ENCODE measurements at places on chromosomes 4 and X.

GRCh38 chrX:9312922-9313867 lies 151.7 kb upstream of the TBL1X start:
- DNase-seq, result no peak

DNA sequence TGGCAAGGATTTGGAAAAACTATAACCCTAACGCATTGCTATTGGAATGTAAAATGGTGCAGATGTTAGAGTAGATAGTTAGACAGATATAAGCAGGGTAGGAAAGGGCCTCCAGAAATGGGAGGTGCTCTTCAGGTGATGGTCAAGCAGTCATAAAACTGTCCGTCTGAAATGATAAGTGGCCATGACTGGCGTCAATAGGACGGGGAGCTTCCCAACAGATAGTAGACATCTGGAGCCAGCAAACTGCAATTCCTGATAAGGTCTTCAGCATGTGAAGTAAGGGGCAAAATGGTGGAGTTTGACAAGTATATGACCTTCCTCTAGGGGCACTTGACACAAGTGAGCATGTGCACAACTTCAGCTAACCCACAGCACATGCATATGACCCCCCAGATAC lies 250.4 kb downstream of the MAGEB5 start:
- DNase-seq, result no peak

DNA sequence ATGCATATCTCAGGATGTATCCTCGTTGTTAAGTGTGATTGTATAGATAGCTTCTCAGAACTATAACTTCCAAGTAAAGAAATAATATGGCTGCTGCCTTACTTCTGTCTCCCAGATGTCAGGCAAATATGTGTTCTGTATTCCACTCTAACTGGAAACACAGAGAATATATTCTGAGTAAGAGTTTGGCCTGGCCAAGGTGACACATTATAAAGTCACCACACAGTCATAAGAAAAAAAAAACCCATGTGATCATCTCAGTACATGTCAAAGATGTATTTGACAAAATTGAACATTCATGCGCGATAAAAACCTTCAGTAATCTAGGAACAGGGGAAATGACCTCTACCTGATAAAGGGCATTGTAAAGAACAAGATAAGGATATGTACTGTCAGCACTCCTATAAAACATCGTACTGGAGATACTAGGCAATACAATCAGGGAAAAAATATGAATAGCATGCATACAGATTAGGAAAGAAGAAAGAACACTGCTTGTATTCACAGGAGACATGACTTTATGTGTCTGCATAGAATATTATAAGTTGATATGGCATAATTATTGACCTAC lies 207.1 kb downstream of the ZNF330 start:
- DNase-seq, result no peak

- no peak for DNase-seq
Observed at GRCh38 chr4:73099143-73099542, 29.6 kb upstream of the COX18 start.

- no peak for DNase-seq
Observed at GRCh38 chr4:13930155-13930554, 302.6 kb upstream of the BOD1L1 start.

GRCh38 chr4:8732092-8732491 lies 139.5 kb downstream of the CPZ start:
- DNase-seq, result no peak

DNA sequence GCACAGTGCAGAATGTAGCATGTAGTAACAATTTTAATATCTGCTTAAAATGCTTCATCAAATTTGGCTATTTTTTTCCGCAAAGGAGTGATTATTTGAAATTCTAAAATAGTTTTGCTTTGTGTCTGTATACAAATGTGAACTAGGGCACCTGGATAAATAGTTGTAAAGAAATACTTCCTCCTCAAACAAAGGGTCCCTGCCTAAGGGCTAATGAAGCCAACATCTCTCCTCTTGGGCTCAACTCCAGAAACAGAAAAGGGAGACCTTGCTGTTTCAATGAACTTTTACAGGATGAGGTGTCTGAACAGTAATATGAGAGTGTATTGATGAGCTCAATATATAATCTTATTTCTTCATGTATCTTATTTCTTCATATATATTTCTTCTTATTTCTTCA lies 30.8 kb upstream of the SCOC start:
- no peak for DNase-seq

DNA sequence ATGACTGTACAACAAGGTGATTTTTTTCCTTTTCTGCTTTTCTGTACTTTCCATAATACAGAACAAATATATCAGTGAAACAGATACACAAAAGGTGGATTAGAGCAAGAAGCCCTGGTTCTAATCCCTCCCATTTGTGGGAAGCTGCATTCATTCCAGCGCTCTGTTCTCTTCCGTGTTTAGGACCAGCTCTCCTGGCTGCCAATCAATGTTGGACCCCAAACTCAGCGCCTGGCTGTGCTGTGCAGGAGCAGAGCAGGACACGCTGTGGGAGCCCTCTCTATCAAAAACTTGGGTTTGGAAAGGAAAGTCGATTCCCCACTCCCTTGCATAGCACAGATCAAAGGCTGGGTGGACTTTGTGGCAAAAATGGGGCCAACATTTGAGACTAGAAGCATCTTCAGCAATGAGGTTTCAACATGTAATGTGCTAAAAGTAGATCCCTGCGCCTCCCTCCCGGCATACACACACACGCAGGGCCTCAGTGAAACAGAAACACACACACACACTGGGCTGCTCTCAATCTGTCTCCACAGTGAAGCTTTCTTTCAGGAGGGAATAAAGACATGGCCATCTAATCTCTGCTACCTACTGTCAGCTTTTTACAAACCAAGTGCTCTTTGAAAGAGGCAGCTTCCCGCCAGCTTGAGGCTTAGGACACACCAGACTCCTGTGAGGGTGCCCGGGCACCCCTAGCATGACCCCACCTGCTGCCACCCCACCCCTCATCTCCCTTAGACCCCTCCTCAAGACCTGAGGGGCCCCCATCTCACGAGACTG lies 12.2 kb downstream of the WDR1 start:
- peak; percentile 55 for DNase-seq

GRCh38 chrX:109959356-109959871 lies 43.5 kb upstream of the TMEM164 start:
- no peak for DNase-seq

- peak; percentile 78 for DNase-seq
Observed at GRCh38 chrX:24371391-24371972, 11.0 kb downstream of the SUPT20HL1 start.

DNA sequence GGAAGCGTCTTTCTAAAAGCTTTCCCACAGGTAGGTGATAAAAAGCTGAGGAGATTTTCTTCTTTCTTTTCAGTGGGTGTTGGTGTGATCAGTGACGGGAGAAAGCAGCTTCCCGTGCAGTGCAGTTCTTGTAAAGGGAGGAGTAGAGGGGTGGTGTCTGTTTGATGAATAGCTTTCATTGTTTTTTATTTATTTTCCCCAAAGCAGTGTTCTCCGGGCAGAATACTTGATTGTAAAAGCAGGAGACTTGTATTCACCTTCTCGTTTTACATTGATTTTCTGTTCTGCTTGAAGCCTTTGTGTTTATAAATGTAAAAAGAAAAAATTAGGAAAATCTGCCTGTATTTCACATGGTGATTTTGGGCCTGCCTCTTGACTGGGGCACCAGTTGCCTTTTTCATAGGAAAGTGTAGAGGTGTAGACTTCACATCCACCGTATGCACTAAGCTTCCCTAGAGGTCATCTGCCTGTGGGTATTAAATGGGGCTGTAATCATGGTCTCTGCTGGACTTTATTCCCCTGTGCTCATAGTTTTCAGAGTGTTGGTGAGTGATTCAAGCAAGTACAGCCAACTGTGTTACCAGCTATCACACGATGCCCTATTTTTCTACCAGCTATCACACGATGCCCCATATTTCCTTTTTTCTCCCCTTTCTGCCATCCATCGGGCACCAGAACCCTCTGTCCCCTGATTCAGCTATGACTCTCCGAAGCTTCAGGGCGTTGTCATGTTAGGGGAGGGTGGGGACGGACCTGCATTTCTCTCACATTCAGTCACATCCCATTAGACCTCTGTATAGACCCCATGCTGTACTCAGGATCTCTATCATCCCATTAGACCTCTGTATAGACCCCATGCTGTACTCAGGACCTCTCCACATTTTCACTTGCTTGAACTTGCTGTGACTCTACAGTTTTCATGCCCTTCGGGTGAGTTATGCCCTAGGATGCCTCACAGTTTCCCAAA lies 526.5 kb downstream of the TRIML1 start:
- DNase-seq, result peak; percentile 34

- no peak for DNase-seq
Observed at GRCh38 chr4:82358847-82359246, 14.9 kb downstream of the HNRNPD start.

GRCh38 chr4:48681856-48682255 lies 98.2 kb downstream of the FRYL start:
- DNase-seq, result no peak

DNA sequence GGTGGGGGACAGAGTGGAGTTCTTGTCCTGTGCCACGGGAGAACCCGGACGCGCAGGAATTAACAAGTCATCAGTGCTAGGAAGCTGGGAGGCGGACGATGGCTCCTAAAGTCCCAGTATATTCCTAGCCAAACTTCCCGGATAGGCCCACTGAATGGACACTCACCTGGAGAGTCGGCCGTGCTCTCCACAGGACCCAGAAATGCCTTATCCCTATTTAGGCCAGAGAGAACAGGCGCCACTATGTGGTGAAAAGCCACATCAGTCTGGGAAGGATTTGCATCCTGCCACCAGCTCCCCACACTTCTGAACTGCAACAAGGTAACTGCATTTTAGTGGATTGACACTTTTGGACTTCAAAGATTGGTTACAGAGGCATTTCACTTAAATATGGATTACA lies 1.1 kb downstream of the CFAP299 start:
- DNase-seq, result peak; percentile 46

- no peak for DNase-seq
Observed at GRCh38 chr4:156838761-156839160, 132.8 kb downstream of the PDGFC start.

- DNase-seq, result no peak
Observed at GRCh38 chr4:14446904-14447303, 555.4 kb upstream of the CPEB2 start.

GRCh38 chr4:87103086-87103485 lies 117.3 kb downstream of the KLHL8 start:
- no peak for DNase-seq

GRCh38 chrX:116757491-116757890 lies 294.7 kb upstream of the CT83 start:
- no peak for DNase-seq

DNA sequence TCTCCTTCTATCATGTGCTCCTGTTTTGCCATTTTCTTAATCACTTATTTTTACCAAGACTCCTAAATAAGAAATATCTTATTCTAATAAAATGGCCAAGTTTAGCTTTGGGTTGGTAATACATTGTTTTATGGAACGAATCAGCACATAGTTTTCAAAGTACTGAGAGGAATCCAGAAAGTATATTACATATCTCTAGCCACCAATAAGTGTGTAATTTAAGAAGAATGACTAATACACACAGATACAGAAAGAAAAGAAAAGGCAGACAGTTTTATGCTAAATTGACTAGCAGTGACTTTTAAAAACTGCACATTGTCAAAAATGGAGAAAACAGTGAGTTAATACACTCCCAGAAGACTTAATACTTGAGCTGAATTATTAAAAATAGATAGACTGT lies 167.0 kb upstream of the IL15 start:
- DNase-seq, result no peak

DNA sequence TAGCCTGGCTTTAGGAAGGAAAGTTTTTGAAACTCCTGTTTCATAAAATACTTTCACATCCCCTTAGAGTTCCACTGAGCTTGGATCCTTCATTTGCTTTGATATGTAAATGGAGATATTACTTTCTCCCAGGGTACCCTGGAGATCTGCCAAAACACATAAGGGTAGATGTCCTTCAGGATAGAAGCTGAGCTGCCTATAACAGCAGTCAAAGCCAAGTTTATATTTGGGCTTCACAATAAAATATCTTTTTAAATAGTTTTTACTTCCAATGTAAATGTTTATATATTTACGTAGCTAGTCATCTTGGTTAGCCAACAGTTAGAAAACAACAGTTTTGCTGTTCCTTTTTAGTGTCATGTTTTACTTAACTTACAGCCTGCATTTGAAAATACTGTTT lies 742.3 kb upstream of the POU3F4 start:
- DNase-seq, result peak; percentile 43

- peak; percentile 18 for DNase-seq
Observed at GRCh38 chr4:143441678-143442077, 71.8 kb upstream of the SMARCA5 start.

DNA sequence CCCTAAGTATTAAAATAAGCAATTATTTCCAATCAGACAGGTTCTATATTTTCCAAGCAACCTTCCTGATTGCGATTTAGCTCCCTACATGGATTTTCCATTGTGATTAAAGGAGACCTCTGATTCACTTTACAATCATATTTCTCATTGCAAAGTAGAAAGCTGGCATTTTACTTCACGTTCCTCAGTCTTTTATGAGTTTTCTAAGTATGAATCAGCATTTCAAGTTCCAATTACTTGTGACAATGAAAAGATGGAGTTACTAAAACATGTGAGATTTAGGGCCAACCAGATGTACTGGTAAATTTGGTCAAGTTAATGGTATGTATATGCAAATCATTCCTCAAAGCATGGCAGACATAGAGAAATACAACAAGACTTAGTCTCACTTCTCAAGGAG lies 206.2 kb downstream of the KCNIP4 start:
- no peak for DNase-seq

GRCh38 chr4:73104695-73105094 lies 35.2 kb upstream of the COX18 start:
- peak; percentile 10 for DNase-seq

DNA sequence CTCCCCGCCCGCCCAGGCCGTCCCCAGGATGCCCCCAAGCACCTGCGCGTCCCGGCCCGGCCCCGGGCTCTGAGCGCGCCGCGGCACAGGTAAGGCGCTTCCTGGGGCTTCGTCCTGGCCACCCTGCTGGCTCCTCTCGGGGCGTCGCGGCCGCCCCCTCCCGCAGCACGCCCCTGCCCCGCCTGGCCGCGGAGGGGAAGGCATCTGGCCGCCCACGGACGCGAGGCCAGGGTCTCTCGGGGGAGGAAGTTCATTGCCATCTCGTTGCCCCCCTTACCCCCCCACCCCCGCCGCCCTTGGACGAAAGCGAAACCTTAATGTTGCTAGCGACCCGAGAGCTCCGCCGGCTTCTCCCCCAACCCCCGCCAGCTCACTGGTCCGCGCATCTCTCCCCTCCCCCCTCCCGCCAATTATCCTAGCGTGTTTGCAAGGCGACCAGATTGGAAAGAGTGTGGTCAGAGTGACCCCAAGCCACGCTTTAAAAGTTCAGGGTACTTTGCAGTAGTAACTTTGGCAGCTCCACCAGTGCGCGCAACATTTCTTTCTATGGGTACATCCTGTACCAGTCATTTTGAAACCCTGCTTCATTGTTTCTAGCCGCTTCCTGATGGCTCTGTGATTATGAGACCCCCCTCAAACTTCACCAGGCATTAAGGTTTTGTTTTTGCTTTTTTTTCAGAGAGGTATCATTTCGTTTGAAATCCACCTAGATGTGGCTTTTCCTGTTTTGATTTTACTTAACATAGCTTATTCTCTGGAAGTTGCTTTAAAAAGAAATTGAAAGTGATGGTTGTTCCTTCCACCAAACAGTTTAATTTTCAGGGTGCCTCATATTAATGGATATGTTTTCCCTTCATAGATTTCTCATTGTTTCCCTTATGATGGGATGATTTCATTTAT lies 626 bp downstream of the TBC1D1 start:
- DNase-seq, result peak; percentile 65

GRCh38 chr4:24991015-24991414 lies 39.7 kb downstream of the LGI2 start:
- no peak for DNase-seq

- DNase-seq, result no peak
Observed at GRCh38 chr4:177191991-177192390, 117.7 kb upstream of the NEIL3 start.

- DNase-seq, result no peak
Observed at GRCh38 chr4:48237996-48238645, 31.5 kb downstream of the TEC start.

GRCh38 chr4:149972407-149972806 lies 105.8 kb upstream of the DCLK2 start:
- no peak for DNase-seq

Measured in HAP-1 (cell line).